H9 (cell line): ENCODE measurements at places on chromosomes 4 and X.

GRCh38 chr4:72031868-72032608 lies at the start of gene NPFFR2:
Gene NPFFR2, plus strand, starts transcription at chr4:72032000. Its CDS starts 96,592 bp downstream, at chr4:72128592.
- DNase-seq, result peak; percentile 82

DNA sequence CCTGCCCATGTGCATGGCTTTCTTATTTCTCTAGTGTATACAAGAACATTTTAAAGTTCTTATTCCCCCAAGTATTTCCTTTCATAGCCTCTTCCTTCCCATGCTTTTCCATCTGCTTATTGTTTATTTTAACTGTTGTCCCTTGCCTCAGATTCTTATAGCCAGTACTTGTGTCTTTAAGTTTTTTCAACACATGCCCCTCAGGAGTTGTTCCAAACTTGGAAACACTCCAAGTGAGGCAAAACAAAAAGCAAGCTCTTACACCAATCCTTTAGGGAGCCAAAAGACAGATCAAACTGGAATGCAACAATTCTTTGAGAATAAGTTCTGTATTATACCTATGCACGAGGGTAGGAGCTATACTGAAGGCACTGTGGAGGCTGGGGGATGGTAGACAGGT lies 222.0 kb upstream of the STK26 start:
- DNase-seq, result no peak

DNA sequence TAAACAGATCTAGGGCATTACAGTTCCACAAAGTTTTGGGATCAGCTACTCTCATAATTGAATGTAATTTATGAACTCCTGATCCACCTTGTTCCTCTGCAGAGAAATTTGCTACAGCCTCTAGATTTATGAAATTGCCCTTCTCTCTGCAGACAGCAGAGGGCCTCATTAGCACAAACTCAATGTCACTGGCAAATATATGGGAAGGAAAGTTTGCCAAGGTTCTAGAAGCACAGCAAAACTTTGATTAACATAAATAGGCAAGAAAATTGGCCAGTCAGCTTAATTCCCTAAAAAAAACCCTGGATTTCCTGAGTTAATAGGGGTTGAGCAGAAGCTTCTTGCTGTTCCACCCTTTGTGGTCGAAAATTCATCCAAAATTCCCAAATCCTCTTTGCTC lies 31.5 kb downstream of the PRPS1 start:
- DNase-seq, result no peak

DNA sequence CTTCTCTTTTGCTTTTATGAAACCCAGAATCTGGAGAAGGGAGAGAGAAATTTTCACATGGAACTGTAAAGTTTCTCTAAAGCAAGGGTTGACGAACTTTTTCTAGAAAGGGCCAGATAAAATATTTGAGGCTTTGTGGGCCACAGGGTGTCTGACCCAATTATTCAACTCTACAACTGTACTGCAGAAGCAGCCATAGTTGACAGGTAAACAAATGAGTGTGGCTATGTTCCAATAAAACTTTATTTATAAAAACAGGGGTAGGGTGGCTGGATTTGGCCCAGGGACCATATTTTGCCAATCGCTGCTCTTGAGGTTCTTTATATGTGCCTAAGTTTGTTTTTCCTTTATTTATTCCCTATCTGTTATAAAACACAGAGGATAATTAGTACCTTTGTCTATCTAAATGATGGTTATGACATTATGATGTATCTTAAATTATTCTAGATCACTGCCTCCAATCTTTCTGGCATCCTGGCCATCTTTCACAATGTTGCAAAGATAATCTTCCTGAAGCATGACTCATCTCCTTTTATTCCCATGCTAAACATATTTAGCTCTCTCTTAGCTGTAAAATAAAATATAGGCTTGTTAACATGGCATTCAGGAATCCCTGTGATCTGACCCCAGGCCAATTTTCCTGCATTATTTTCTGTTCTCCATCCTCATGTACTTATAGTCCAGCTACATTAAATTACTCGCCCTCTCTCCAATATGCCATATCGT lies 106.8 kb upstream of the CBLL2 start:
- no peak for DNase-seq

DNA sequence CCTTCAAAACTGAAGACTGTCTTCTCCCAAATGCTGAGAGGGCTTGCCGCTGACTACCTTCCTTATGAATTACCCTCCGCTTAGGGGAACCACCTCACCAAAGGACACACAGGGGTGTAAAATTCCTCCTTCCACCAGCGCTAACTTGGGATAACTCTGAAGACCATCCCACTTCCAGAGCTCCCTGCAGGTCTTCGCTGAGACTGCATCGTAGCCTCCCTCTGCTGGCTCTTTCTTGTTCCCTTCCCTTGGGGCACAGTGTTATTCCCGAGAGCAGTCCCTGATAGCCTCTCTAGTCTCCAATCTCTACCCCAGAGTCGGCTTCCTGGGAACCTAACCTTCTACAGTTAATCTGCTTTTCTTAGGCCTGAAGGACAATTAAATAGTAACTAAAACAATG lies 725.5 kb upstream of the ATOH1 start:
- peak; percentile 47 for DNase-seq

DNA sequence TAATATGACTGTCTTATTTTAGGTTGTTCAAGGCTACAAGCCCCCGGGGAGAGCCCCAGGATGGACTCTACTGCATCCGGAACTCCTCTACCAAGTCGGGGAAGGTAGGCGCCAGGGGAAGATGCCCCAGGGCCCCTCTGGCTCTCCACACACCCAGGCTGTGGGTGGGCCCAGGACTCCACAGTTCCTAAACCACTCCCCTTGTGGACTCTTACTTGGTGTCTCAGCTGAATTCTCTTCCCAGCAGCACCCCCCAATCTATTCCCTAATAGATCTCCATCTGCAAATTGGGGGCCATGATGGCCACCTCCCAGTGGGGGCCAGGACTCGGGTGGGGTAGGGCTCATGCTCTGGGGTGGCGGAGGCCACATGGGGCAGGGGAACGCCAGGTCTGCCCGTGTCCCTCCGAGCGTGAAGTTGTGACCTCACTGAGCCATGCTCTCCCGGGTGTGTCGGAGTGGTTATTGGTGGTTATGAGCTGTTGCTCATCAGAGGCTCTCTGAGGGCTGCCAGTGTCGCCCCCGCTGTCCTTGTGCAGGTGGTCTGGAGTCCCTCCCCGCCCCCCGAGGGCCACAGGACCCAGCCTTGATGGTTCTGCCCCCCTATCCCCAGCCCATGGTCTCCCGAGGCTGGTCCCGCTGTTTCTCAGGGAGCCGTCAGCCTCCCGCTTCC lies 11.2 kb upstream of the ADD1 start:
- DNase-seq, result no peak

DNA sequence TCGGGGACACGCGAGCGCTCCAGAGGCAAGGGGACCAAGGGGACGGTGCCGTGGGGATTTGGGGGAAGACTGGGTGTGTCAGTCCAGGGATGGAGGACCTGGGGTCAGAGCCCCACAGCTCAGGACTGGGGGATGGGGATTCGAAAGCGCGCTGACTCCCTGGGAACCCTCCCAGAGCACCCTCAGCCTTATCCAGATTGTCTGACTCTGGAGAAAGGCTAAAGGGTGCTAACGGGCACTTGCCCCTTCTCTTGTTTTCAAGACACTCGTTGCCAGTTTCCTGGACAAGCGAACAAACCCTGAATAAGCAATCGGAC lies 1.1 kb downstream of the DOCK11 start:
- no peak for DNase-seq

- DNase-seq, result no peak
These were observed 19.9 kb downstream of the CC2D2A start for GRCh38 chr4:15489551-15489950.

DNA sequence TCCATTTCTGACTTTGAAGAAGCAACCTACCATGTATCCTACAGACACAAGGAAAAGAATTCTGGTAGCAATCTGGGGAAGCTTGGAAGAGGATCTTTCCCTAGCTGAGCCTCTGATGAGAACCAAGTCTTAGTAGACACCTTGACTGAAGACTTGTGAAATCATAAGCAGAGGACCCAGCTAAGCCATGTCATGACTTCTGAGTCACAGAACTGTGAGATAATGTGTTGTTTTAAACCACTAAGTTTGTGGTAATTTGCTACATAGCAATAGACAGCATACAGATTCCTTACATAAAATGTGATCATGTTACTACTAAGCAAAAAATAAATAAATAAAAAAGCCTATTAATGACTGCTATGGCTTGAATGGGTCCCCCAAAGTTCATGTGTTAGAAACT lies 71.3 kb upstream of the ANKRD50 start:
- DNase-seq, result no peak

GRCh38 chrX:115449742-115450141 lies 111.2 kb upstream of the PLS3 start:
- no peak for DNase-seq

GRCh38 chr4:137545461-137545861 lies 13.2 kb upstream of the PCDH18 start:
- no peak for DNase-seq

- no peak for DNase-seq
These were observed 12.7 kb upstream of the PAQR3 start for GRCh38 chr4:78951862-78952472.

DNA sequence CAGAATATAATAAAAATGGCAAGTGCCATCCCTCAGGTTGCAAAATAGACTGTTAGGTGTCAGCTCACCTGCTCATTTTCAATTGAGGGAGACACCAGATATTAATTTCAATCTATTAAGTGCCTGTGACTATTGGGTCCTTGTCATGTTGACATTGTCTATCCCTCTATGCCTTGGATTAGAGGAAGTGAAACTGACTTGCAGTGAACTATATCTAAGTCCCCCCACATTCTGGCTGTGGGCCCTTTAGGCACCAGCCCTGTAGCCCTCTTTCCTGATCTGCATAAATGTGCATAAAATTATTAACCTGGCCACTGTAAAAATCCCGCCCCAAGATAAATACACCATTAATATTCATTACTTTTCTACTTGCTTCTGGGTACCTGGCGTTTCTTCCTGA lies 293.0 kb upstream of the CLNK start:
- no peak for DNase-seq

GRCh38 chr4:183758061-183758757 lies 99.1 kb downstream of the TRAPPC11 start:
- peak; percentile 67 for DNase-seq

GRCh38 chr4:2930758-2931511 lies 32.3 kb downstream of the NOP14 start:
- peak; percentile 51 for DNase-seq
